ENCODE measurements at places on chromosomes 7 and 10.

DNA sequence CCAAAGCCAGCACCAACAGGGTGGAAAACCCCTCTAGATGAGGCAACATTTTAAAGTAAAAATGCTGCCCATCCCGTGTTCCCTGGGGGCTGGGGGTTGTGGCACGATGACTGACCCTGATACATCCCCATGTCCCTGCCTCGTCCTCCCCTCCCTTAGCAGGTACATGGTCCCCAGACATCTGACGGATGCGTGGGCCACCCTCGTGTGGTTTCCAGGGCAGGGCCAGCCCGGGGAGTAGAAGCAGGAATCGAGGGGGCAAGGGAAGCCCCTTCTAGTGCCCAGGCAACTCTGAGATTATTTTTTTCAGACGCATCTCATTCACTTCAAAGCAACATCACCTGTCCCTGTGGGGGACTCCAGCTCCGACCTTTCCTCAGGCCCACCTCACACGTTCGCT lies 3.5 kb downstream of the TMEM130 start:
- DNase-seq: no peak

GRCh38 chr10:47383261-47384147 lies 589 bp downstream of the ZNF488 start:
- DNase-seq: no peak

GRCh38 chr10:117014835-117015234 lies 9.8 kb upstream of the SHTN1 start:
- no peak for DNase-seq

DNA sequence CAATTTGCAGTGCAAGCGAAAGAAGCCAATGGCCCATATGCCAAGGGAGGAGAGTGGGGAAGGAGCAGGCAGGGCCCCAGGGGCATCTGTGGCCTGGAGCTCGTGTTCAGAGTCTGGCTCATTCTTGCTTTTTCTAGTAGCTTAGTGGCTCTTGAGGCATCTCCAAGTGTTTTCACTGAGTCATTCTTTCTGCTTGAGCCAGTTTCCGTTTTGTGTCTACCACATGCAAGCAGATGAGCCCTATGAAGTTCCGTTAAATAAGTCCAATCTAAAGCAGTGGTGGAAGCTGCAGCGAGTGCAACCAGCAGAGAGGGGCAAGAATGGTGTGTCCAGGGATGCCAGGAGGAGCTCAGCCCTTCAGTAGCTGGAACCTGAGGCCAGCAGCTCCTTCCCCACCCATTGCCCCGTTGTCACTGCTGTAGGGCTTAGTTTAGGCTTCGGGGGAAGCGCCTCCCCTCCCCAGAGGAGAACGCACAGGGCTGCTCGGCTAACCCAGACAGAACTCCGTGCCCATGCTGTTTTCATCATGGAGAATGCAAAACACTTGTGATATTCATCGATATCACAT lies 57.4 kb upstream of the EBF3 start:
- DNase-seq: no peak

DNA sequence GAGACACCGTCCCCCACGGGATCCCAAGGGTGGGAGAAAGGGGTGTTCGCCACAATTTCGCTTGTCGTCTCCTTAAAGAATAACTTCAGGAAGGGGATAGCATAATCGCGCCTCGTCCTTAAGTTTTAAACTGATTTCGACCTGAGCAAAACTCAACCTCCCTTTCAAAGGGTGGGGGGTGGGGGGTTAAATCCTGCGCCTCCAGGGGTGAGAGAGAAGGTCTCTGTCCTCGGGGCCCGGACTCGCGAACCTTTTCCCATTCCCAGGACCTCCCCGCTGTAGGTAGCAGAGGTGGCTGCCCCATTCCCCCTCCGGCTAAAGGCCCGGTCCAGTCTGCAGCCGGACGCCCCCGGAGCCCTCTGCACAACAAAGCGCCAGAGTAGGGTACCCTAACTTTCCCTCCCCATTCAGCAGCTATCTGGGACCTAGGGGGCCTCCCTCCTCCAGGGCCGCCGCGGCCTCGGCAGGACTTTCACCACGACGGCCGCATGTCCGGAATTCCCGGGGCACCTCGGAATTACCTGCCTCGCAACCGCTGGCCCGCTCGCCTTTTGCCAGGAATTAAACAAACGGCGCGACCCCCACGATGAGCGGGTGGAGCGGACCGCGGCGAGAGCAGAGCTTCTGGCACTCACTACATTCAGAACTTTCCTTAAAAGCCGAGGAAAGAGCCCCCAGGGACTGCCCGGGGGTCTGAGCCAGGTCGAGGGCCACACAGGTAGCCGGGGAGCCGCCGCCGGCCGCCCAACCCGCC lies 1.7 kb downstream of the CDK6 start:
- no peak for DNase-seq

DNA sequence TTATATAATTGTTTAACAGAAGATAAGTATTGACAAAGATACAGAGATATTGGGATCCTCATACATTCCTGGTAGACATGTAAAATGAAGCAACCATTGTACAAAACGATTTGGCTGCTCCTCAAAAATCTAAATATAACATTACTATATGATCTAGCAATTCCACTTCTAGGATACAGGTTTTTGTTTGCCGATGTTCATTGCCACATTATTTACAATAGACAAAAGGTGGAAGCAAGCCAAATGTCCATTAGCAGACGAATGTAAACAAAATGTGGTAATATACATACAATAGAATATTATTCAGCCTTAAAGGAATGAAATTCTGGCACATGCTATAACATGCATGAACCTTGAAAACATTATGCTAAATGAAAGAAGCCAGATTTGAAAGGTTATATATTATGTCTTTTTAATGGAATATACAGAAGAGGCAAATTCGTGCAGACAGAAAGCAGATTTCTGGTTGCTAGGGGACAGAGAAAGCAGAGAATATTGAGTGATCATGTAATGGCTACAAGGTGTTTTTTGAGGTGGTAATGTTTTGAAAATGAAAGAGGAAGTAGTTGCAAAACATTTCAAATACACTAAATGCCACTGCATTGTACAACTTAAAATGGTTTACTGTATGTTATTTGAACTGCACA lies 44.9 kb downstream of the POLR1F start:
- no peak for DNase-seq

- DNase-seq: no peak
Observed at GRCh38 chr7:131602304-131602993, 46.0 kb upstream of the PODXL start.

DNA sequence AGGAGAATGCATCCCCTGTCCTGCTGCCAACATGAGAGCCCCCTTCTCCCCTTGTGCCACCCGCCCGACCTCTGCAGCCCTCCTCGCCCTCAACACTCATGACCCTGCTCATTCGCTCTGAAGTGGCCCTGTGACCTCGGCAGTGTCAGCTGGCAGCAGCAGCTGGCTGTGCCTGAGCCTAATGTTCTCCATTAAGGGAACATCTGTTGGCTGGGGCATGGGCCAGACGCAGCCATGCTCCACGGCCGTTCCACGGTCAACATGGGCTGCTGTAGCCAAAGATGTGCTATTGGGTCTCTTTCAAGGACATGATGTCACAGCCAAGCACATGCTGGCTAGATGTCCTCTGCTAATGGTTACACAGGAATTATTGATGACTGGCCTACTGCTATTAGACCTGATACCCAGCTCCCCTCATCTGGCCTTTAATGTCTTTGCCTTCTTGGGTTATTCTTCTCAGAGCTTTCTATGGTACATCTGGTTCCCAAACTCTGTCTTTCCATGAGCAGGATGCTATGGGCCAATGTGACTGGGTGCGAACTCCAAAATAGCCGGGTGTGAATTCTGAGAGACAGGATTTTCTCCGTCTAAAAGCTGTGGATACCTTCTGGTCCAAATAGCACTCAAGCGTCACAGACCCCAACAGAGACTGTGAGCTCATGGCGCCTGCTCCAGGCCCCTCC lies 22.4 kb downstream of the ADCYAP1R1 start:
- DNase-seq: no peak

GRCh38 chr10:92200564-92200963 lies 90.3 kb downstream of the CPEB3 start:
- DNase-seq: no peak

DNA sequence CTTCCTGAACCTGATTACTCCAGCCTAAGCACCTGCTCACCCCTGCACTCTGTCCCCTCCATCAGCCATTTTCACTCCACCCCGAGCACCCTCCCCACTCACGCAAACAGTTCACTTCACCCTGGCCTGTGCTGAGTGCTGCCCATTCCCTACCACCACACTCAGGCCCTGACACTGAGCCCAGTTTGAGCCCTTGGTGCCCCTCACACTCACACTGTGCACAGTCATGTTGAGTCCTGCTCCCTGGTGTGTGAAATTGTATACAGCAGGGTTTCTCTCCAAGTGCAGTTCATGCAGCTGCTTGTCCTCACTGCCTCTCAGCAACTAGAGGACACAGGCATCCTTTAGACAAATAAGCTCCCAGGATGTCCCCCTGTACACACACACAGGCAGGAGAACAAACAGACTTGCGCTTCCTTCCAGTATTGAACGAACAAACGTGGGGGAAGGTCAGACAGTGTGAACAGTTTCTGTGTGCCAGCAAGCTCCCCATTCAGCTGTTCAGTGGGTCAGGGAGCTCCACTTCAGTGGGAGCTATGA lies 6.8 kb downstream of the MYO1G start:
- DNase-seq: no peak
